8988T (cell line): ENCODE measurements at places on chromosomes 5 and 9.

- no peak for DNase-seq
Measured at GRCh38 chr9:36164989-36165388, 4.2 kb upstream of the CCIN start.

DNA sequence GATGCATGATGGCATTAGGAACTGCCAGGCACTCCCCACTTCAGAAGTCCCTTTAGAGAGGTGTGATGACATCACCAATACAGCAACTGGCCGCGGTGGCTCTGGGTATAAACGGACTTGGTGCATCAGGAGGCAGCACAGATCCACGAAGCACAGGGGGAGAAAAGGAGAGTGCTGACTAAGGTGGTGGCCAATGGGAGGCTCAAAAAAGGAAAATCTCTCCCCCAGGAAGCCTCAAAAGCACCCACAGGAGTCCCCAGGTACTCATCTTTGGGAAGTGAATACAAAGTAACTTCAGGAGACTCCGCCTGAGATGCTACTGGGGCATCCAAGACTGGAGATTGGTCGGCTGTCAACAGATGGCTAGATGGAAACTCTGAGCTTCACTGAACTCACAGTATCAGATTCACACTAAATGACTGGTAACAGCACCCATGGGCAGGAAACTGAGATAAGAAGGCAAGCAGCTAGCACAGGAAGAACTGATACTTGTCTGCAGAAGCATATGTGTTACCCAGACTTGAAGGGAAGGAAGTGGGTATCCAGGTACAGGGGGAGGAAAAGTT lies 7.6 kb downstream of the TTC39B start:
- DNase-seq: no peak

DNA sequence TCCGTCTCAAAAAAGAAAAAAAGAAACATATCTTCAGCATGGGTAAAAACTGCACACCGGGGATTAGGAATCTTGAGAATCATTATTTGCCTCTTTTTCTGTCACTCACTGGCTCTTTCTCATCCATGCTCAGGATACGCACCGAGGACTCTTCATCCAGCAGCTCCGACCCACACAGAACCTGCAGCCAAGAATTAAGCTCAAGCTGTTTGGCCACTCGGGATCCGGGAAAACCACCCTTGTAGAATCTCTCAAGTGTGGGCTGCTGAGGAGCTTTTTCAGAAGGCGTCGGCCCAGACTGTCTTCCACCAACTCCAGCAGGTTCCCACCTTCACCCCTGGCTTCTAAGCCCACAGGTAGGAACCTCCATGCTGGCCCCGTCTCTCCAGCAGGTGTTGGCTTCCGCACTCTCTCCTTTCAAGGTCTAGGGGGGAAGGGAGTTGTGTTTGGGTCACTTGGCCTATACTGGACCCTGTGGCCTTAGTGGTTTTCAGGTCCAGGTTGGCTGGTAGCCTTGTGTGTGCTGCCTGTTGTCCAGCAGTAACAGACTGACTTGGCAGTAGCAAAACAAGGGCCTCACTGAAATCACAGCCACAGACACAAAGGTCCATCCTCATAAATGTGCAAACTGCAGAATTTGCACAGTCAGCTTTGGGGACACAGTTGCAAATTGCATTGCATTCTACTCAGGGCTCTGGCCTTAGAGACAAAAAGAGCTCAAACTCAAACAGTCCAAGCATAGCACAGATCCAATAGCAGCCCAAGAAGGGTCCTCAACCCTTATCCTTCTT lies 44.5 kb upstream of the CTSL start:
- no peak for DNase-seq

GRCh38 chr5:150434464-150434863 lies 15.1 kb downstream of the RPS14 start:
- no peak for DNase-seq

GRCh38 chr5:135428586-135428985 lies 18.6 kb downstream of the DCANP1 start:
- DNase-seq: no peak

DNA sequence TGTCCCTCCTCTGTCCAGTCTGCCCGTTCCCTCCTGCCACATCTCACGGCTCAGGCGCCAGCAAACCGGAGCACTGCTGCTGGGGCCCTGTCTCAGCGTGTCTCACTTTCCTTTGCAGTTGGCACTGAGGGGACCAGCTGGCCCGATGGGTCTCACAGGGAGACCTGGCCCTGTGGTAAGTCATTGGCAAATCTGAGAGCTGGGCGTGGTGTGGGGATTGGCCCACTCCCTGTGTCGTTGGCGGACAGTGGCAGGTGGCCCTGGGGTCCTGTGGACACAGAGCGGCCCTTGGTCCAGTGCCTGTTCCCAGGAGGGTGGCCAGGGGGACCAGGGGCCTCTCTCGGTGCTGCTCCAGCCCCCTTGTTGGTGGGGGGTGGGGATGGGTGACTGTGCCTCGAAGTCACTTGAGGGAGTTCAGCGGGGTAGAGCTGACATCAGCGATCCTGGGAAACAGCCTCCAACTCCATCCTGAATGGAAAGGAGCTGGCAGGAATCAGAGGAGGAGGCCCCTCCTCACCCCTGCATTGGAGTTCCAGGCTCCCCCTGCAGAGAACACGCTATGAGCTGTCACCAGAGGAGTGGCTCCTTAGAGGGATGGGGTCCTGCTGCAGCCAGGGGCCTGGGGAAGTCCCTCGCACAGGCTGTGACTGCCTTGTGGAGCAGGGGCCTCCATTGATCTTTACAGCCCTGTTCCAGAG lies 111.0 kb downstream of the COL5A1 start:
- DNase-seq: no peak

GRCh38 chr5:157657516-157657915 lies 5.3 kb upstream of the SOX30 start:
- DNase-seq: no peak

GRCh38 chr9:128337936-128338335 lies 2.4 kb upstream of the SLC27A4 start:
- no peak for DNase-seq

DNA sequence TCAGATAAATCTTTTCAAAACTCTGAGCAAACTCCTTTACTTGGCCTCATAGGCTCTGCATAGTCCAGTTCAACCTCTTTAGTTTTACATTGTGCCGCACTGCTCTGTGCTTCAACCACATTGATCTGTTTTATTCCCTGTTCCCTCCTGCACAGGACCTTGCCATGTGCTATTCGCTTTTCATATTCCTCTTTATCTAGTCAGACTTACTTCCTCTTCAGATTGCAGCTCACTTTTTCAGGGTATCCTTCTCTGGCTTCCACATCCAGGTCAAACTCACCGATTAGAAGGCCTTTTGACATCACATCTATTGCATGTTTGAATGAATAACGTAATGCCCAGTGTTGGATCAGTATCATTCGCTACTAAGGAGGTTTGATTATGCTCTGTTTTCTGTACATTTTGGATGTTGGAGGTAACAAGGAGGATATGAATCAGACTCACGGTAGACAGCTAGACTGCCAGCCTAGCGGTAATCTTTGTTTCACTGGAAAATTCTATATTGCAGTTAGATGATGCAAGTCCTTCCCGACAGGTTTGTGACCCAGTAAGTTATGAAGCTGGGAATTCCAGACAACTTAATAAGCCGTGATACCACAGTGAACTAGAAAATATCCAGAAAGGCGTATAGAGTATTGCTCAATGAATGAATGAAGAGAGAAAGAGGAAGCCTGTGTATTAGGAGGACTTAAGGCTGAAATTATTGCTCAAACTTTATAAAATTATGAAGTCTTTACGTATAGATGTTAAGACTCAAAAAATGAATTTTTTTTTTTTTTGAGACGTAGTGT lies 65.7 kb downstream of the IQGAP2 start:
- no peak for DNase-seq

GRCh38 chr5:167812871-167813270 lies 478.6 kb upstream of the WWC1 start:
- DNase-seq: no peak

GRCh38 chr5:34857161-34857560 lies 18.2 kb downstream of the TTC23L start:
- DNase-seq: no peak

GRCh38 chr5:66717455-66718373 lies 121.5 kb downstream of the MAST4 start:
- DNase-seq: no peak

DNA sequence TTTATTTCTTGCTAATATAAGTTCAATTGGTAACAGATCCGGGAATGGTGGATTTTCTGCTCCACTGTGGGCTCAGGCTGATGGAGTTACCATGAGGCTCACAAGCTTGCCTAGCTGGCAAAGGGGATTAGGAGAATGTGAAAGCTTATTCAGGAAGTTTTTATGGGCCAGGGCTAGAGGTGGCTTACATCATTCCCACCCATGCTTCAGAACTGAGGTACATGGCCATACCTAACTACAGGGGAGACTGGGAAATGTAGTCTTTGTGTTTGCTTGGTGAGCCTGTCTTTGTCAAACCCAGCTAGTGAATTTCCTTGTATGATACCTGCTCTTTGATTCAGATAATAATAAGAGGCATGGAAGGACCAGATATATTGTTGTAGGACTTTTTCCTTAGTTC lies 105.9 kb upstream of the DHFR start:
- no peak for DNase-seq

GRCh38 chr5:124001036-124001615 lies 489.1 kb downstream of the CSNK1G3 start:
- DNase-seq: no peak

DNA sequence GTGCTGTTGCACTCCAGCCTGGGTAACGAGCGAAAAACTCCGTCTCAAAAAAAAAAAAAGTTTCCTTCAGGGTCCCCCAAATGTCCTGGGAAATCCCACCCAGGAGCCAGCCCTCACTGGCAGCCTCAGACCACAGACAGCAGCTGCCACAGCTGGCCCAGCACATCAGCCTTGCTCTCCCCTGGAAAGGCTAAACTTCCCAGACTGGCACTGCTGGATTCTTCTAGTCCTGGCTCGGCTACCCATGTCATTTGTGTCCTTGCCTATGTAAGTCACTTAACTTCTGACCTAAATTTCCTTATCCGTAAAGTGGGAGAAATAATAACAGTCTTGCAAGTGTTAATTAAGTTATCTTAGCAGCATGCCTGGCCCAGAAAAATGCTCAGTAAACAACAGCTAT lies 8.6 kb upstream of the PRRC2B start:
- no peak for DNase-seq

- peak; percentile 48 for DNase-seq
Measured at GRCh38 chr5:157342822-157343402, 77.0 kb downstream of the CYFIP2 start.

DNA sequence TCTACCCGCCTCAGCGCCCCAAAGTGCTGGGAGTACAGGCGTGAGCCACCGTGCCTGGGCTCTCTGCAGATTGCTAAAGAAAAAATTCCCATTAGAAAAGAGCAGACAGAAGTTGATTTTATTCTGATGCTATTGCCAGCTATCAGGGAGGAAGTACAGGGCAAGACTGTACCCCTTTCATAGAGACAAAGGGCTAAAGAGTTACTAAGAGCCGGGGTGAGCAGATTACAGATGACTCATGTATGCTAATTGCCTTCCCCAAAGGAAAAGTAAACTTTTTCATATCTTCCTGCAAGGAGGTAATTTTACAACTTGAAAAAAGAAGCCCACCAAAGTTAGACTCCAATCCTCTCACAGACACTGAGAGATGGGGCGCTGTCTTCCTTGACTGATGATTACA lies 42.3 kb upstream of the MCTP1 start:
- no peak for DNase-seq

DNA sequence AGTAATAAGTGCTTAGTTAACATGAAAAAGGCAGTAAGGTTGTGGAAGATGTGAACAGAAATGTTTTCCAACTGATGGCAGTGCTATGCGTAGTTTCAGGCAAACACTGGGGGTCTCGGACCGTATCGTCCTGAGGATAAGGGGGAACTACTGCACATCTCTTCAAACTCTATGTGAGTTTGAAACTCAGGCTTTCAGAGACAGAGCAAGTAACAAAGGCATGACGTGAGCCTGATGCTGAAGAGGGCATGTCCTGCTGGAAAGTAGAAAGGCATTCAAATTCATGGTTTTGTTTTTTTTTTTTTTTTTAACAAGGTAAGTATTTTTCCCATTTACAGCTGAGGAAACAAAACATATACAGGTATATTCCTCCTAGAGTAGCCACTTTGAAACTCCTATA lies 59.9 kb downstream of the TRIM36 start:
- DNase-seq: no peak

DNA sequence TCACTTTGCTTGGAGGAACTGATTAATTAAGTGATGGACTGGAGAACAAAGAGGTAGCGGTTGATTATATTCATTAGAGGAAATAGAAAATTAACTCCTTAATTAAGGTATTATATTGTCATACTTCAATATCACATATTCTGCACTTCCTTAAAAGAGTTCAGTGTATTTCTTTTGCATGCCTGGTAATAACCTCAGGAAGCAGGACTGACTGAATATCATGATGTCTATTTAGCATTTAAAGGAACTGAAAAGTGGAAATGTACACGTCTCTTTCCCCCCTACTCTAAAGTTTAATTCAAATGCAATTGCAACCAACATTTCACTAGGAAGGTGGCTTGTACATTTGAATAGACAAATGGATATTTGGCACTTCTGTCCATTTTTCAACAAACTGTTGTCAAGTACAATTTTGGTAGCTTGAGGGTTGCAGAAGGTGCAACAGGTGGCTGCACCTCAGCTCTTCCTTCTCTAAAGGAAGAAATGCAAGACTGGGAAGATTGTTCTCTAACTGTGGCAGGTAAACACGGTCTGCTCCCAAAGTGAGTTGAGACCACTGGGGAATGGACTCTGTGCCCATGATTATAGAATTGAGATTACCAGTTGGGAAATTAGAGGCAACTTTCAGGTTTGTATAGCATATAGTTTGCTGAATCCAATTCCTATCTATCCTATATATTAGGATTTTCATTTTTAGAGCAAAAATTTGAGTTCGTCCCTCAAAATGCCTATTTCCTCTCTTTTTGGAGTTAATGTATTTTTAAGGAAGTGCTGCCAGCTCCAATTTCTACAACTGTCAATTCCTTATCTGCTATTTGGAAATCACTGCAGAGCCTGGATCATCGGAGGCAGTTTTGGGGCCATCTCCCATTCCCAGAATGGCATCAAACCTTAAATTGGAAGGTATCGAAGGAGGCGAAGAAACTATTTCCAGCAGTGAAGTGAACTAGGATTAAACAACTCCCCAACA lies 98.9 kb upstream of the TAF11L2 start:
- no peak for DNase-seq

DNA sequence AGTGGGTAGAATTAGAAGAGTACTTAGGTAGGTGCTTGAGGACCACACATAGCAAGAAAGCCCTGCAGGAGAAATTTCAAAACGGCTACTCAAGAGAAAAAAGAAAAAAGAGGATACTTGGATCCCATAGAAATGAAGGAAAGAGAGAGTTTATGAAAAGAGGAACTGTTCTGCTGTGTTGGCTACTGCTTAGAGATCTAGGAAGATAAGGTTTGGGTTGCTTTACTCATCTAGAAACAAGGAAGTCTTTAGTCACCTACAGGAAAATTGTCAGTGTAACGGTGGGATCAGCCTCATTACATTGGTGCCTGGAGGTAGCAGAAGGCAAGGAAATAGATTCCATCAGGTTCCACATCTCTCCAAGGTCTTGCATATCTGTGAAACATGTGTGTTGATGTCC lies 14.8 kb upstream of the C5orf46 start:
- DNase-seq: no peak
